Activated CD4-positive, alpha-beta memory T cell treated with anti-CD3 and anti-CD28 coated beads, Interleukin-2, amount 10 ng/mL, durations not matched to agents 7 days and 5 days (primary cell): ENCODE measurements at places on chromosomes 7 and 10.

DNA sequence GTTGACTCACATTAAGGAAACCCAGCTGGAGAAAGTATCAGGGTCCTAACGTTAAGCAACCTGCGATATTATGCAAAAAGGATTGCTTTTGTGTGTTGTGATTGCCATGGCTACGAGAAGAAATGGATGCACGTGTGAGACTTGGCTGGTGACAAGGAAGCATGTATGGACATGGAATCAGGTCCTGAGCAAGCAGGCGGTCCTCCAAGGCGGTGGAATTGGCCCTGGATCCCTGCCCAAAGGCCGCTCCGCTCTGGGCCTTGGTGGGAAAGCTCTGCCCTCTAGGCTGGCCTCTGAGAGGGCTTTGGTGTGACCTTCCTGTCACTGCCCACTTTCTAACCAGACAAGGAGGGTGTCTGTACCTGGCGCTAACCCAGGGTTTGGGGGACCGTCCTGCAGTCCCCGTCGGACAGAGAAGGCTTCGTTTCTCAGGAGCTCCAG, 192.1 kb downstream of the EBF3 start:
- no peak for DNase-seq

- no peak for DNase-seq
These were observed 64.7 kb downstream of the POM121L12 start for GRCh38 chr7:53100091-53100490.

- no peak for DNase-seq
These were observed 17.3 kb upstream of the INPP5A start for GRCh38 chr10:132520177-132520811.

GRCh38 chr7:14748461-14748860, 154.1 kb downstream of the DGKB start:
- DNase-seq, result no peak

GRCh38 chr10:87799860-87800259, 18.2 kb downstream of the ATAD1 start:
- no peak for DNase-seq

DNA sequence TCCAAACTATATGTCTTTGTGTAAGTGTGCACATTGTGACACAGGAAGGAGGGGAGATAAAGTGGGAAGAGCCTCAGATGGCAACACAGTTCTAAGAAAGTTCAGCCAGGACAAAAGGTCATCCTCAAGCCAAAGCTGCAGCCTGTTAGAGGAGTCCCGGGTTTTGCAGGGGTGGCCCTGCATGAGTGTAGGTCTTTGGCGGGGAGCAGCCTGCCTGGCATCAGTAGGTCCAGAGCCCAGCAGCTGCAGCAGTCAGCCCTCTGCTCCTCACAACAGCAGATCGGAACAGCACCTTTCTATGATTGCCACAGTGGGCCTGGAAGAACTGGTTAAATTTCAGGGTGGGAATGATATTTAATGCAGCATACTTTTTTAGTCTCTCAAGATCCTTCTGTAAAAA, 13.5 kb upstream of the VDAC2 start:
- no peak for DNase-seq
